KBM-7 (cell line): ENCODE measurements at places on chromosomes 6 and 20.
A peak's percentile ranks its signal among the peaks of the same experiment; 100 is the strongest.

- DNase-seq: no peak
These were observed 93.9 kb downstream of the EPB41L2 start for GRCh38 chr6:130969166-130969565.

DNA sequence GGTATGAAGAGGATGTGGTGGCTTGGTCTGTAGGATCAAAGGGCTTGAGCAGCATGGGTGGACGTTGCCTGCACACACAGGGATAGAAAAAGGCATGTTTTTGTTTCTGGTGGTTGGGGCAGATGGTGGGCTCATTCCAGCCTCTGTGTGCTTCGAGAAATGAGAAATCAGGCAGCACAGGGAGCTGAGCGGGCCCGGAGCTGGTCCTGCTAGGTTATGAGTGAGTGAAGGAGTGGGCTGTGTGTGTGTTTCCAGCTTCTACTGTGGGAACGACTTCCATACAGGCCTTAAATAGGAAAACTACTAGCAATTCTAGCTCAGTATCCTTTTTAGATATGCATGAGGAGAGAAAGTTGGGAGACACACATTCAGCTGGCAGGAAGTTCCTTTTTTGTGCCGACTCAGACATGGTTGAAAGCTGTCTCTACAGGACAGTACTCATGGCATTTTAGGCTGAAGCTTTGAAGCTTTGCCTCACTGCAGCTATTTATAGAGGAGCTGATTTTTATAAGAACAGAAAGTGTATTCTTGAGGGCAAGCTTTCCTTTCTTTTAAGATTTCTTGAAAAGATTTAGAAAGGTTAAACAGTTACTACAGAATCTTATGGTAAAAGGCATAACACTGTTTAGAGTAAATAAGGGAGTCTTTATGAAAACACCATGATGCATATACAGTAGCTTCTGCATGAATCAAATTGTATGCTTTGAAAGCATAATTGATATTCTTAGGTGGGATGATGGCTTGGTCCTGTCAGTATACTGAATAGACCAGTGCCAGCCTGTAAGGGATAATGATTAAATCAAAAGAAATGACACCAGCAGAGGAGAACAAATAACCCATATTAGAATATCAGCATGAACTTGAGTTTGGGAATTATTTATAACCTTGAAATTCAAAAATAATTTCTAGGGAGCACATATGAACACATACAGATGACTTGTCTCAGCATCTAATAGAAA is 104.0 kb upstream of the MAN1A1 start:
- DNase-seq: no peak

DNA sequence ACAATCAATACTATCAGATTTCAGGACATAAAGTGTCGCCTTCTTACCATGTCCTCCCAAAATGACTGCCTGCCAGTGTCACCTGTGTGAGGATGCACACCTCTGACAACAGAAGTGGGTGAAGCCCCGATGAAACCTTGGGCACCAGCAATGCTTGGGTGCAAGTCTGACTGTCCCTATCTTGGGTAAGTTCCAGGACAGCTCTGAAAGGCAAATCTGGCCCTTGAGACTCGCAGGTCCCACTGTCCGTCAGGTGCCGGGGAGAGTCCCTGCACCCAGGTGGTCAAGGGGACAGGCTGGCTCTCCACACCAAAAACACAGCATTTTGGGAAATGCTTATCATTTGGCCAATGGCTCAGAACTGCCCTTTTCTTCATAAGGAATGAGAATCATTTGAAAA is 43.3 kb downstream of the EZR start:
- no peak for DNase-seq

- DNase-seq: no peak
These were observed 77.8 kb downstream of the BMP7 start for GRCh38 chr20:57188576-57189079.

GRCh38 chr6:21277601-21278374 is 315.8 kb upstream of the SOX4 start:
- no peak for DNase-seq

DNA sequence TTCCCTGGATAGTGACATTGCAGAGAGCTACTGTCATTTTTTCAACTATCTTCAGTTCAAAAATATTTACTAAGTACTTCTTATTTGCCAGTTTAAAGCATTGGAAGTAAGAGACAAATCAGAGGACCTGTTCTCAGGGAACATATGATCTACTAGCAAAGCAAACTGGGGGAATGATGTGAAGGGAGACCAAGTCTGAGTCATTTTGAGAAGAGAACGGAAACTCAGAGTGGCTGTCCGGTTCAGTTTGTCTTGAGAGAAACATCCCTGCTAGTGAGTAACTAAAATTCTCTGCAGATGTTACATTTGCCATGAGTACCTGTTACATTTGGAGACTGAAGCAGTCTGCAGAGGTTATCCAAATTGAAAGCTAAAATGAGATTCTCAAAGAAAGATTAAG is 118.3 kb downstream of the KCNQ5 start:
- DNase-seq: no peak

DNA sequence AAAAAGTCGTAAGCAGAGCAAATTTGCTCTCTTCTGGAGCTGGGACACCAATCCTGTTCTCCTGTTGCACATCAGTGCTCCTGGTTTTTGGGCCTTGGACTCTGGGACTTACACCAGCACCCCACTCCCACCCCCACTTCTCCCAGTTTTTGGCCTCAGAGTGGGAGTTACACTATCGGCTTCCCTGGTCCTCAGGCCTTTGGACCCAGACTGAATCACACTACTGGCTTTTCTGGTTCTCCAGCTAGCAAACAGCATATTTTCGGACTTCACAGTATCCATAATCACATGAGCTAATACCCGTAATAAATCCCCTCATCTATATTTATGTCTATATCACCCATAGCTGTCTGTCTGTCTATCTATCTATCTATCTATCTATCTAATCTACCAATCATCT is 23.2 kb upstream of the ASCC3 start:
- no peak for DNase-seq

DNA sequence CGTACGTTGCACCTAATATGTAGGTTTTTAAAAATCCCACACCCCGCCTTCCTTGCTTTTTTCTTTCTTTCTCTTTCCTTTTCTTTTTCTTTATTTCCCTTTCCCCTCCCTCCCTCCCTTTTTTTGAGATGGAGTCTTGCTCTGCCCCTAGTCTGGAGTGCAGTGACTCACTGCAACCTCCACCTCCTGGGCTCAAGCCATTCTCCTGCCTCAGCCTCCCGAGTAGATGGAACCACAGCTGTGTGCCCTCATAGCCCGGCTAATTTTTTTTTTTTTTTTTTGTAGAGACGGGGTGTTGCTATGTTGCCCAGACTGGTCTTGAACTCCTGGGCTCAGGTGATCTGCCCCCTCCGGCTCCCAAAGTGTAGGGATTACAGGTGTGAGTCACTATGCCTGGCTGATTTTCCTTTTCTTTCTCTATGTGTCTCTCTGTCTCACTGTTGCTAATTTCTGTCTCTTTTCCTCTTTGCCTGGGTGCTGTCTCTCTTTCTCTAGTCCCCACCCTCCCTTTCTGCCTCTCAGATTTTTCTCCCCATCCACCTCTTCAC is 61.2 kb downstream of the SRC start:
- no peak for DNase-seq

DNA sequence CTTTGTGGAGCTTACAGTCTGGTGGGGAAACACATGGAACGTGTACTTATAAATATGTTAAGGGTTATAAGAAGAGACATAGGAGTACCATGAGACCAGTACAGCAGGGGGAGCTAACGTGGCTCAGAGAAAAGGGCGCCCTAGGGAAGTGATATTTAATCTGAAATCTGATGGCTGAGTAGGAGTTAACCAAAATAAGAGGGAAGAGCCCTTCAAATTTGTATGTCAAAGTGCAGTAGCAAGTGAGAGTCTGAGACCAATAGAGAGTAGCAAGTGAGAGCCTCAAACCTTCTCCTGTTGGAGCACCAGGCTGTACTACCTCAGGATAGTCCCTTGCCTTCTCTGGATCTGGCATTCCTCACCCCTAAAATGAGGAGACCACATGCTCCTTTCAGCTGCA is 6.1 kb upstream of the PKIG start:
- peak; percentile 76 for DNase-seq

GRCh38 chr20:48156521-48156920 is 371.2 kb upstream of the SULF2 start:
- DNase-seq: no peak

DNA sequence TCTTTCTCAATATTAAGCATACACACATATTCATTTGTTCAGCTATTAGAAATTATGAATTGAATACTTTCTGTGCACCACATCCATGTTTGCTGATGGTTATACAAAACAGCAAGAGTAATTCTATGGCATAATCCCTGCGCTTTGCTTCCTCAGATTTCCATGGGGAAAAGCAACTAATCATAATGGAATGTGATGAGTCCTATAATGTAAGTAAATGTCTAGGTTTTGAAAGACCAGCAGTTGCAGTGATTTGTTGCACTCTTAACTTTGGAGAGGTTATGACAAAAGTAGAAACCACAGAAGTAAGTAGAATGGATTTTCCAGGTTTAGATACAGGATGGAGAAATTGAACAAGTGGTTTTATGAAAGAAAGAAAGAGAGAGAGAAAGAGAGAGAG is 652.1 kb downstream of the CBLN4 start:
- DNase-seq: no peak
